ENCODE measurements at places on chromosomes 1 and 21.

DNA sequence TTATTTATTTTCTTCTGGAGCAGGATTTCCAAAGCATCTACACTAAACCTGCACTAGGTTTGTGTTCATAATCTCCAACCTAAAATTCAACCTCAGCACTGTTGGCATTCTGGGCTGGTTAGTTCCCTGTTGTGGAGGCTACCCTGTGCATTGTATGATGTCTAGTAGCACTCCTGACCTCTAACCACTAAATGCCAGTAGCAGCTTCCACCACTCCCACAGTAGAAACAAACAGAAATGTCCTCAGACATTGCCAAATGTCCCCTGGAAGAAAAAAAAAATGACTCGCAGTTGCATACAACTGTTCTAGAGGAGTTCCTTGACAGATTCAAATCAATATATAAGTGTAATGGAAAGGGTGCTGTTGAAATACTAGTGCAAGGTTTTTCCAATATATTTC, 18.9 kb downstream of the GRIK1 start:
- DNase-seq, result no peak

DNA sequence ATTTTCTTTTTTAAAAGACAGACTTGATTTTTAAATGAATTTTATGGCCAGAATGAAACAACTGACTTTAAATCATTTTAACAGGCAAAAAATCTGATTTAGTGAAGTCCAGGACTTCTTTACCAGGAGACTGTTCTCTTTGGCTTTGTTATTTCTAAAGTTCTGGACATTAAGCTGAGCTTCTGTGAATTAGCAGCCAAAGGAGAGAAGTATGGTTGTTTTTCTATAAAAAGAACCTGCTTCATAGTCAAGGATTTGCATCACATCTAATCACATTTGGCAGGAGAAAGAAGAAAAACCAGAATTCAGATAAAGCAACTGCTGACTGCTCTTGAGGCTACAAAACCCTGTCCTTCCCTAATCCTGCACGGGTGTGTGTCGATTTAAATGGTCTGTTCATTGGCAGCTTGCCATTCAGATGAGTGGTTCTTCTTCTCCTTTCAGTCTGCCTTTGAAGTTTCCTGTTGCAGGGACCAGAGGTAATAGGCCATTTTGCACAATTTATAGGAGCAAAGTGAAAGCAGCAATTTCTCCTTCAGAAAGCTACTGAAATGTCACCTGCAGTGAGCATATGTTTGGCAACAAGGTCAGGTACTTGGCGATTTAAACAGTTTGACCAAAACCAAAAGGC, 215.4 kb downstream of the OLFM3 start:
- peak; percentile 80 for DNase-seq

- no peak for DNase-seq
Observed at GRCh38 chr1:25106976-25107642, 125.2 kb downstream of the SYF2 start.

- DNase-seq, result no peak
Observed at GRCh38 chr1:82263396-82263795, 462.7 kb downstream of the ADGRL2 start.

- DNase-seq, result no peak
Observed at GRCh38 chr1:24454673-24455072, 39.1 kb downstream of the NIPAL3 start.

GRCh38 chr1:180800945-180801344, 111.8 kb upstream of the KIAA1614 start:
- DNase-seq, result no peak

DNA sequence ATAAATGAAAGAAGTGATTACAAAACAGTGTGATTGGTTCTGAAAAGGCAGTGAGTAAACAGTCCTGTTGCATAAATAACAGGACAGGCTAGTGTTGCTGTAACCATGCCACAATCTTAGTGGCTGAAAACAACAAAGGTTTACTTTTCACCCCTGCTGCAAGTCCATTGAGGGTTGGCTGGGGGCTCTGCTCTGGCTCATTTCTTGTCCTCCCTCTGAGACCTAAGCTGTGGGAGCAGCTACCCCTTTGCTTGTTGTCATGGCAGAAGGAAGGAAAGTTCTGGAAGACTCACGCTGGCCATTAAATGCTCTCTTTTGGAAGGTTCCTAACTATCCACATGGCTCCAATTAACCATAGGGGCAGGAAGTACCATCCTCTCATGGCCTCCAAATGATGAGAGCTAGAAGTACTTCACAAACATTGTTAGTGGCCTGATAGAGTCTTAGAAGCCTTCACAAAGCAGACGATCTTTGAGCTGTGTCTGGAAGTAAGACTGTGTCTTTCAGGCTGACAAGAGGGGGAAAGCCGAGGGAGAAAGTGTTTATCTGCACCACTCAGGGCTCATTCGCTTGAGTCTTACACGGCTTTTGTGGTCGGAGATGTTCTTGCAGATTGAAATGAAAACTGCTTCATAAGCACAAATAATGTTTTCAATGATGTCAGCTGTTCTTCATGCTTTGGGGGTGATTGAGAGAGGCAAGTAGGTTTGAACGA, 11.9 kb downstream of the RCSD1 start:
- DNase-seq, result no peak

DNA sequence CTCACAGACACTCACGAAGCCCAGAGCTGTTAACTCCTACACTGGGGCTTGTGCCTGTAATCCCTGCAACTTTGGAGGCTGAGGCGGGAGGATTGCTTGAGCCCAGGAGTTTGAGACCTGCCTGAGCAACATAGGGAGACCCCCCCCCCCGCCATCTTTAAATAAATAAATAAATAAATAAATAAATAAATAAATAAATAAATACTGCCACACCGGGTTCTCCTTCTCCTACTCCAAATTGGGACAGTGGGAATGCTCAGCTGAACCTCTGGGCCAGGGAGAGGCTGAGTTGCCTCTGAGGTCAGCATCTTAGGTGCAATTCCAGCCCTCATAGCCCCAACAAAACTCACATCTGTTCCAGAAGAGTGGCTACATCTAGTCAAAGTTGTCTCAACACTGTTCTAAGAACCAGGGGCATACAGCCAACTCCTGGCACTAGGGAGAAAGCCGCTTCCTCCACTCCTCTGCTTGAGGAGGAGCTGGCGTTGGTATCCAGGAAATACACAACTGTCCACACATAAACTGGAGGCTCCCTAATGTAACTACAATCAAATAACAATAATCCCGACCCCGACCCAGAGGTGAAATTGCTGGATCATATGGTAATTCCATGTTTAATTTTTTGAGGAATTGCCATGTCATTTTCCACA, 27.0 kb downstream of the C1orf216 start:
- peak; percentile 18 for DNase-seq

DNA sequence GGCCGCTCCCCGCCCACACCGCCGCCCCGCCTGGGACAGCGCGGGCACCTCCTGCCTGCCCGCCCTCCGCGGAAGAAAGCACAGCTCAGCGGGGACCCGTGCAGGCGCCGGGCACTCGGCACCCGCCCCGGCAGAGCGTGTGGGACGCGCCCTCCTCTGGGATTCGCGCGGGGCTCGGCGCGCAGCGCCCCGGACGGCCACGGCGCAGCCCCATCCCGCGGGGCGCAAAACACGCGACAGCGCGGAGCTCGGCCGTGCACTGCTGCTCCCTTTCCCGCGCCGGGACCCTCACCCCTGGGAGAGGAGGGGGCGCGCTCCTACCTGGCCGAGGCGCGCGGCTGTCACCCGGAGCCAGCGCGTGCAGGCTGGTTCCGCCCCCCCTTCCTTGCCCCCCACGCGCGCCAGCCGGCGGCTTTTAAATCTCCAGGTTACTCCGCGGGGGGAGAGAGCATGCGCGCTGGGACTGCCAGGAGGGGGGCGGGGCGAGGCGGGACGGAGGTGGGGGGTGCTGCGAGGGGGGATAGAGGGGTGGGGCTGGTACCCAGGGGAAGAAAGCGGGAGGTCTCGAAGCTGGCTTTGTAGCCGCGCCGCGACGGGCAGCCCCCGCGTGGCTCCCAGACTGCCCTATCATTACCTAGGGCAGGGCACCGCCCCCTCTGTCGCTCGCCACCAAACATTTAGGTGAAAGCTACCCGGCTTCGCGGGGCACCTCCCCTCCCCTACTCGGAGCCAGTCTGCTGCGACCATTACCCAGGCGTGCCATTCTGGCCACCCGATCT, at the start of gene SLC45A3:
Gene SLC45A3, minus strand, starts transcription at position 437 of the 779 bp plus-strand sequence. CDS start 15,853 bp downstream, outside the sequence.
- DNase-seq, result no peak

DNA sequence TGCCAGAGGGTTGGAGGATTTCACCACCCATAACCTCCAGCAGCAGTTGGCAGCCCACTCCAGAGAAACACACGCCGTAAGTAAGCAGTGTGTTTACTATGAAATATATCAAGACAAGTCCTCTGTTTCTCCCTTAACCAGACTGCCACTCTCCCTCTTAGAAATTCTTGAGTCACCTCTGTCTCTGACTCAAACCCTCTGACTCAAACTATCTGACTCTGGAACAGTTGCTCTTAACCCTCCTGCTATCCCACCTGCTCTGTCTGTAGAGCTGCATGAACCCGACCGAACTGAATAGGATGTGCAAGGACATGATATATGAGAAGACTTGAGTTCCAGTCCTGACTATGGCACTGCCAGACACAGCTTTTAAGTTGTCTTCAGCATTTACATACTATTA, 14.1 kb downstream of the INPP5B start:
- no peak for DNase-seq

- no peak for DNase-seq
Observed at GRCh38 chr1:10283318-10283984, 73.1 kb downstream of the KIF1B start.

DNA sequence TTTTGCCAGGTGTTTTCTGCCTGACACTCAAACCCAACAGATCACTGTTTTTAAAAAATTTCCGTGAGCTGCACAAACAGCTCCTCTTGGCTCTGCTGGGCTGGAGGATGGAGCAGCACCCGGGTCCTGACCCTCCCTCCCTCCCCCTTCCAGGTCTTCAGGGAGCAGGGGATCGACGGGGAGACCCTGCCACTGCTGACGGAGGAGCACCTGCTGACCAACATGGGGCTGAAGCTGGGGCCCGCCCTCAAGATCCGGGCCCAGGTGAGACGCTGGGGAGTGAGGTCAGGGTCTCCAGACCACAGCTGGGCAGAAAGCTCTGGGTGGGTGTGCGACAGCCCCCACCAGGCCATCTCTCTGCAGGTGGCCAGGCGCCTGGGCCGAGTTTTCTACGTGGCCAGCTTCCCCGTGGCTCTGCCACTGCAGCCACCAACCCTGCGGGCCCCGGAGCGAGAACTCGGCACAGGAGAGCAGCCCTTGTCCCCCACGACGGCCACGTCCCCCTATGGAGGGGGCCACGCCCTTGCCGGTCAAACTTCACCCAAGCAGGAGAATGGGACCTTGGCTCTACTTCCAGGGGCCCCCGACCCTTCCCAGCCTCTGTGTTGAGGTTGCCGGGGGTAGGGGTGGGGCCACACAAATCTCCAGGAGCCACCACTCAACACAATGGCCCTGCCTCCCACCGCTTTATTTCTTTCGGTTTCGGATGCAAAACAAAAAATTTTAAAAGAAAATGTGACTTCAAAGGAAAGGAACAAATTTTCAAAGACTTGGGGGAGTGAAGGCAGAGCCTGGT, 15.3 kb downstream of the NOC2L start:
- no peak for DNase-seq

- DNase-seq, result no peak
Observed at GRCh38 chr21:29762570-29763082, 177.2 kb downstream of the GRIK1 start.

All from NCI-H510A (cell line).